ENCODE measurements at places on chromosomes 5 and 9.

- DNase-seq, result no peak
These were observed 1.2 kb upstream of the ZNF510 start for GRCh38 chr9:96779089-96779488.

DNA sequence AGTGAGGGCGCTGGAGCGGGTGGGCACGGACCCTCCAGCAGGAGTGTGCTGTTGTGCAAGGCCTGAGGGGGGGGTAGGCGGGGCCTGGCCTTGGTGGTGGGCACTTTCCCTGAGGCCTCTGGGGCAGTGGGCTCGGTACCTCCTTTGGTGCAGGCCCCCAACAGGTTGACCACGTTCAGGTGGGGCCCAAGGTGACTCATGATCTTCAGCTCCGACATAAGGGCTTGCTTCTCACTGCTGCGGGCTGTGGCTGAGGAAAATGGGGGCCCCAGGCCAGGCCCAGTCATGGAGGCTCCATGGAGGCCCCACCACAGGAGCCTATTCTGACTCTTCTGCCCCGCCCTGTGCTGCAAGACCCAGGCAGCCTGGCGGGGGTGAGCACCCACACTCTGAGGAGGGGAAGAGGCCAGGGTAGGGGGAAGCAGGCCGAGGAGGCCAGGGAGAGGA lies 31.5 kb downstream of the PDGFRB start:
- no peak for DNase-seq

- no peak for DNase-seq
These were observed 32.2 kb downstream of the COX7C start for GRCh38 chr5:86649832-86650505.

- no peak for DNase-seq
These were observed 82.5 kb downstream of the SEMA6A start for GRCh38 chr5:116492016-116492623.

- DNase-seq, result no peak
These were observed 35.6 kb downstream of the S1PR3 start for GRCh38 chr9:89026876-89027275.

DNA sequence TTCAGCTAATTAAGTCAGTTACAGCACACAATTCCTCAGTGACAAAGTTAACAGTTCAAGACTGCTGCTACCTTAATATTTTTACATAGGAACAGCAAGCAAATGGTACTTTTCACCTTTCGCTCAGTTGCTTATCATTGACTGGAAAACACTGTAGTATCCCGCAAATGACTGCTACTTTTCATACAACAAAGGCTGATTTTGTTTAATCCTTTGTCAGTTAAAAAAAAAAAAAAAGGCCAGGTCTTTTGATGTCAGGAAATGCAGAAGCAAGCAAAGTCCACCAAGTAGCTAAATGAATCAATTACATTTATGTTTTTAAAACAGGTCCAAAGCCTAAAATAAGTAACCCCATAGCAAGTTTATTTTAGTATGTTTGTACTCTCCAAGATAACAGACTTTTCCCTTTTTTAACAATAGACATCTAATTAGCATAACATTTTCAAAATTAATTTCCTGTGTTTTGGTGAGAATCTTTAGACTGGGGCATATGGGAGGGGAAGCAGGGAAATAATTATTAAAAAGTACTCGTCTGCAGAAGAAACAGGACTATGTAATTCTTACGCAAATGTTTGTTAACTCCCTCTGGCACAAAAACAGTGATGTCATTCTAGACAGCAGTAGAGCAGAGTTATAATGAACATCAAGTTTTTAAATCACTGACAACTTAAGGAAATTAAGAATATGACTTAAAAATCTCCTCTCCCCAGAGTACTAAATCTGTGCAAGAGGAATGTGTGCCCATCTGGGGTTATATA lies 9.6 kb downstream of the PFDN1 start:
- DNase-seq, result no peak

DNA sequence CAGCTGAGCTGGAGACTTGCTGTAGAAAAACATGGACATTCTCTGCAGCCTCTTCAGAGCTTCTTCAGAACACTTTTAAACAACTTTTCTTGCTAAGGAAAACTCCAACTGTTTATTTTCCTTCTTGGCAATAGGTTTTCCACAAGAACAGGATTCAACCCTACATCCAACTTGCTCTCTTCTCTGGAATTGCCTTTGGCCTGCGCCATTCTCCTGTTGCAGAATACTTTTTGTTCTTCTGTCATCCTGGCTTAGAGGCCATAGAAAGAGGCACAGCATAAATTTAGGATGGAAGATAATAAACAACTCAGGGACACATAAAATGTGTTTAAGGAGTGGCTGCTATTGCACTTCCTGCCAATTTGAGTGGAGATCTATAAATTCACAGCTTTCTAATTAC lies 54.7 kb upstream of the ICE1 start:
- peak; percentile 27 for DNase-seq

DNA sequence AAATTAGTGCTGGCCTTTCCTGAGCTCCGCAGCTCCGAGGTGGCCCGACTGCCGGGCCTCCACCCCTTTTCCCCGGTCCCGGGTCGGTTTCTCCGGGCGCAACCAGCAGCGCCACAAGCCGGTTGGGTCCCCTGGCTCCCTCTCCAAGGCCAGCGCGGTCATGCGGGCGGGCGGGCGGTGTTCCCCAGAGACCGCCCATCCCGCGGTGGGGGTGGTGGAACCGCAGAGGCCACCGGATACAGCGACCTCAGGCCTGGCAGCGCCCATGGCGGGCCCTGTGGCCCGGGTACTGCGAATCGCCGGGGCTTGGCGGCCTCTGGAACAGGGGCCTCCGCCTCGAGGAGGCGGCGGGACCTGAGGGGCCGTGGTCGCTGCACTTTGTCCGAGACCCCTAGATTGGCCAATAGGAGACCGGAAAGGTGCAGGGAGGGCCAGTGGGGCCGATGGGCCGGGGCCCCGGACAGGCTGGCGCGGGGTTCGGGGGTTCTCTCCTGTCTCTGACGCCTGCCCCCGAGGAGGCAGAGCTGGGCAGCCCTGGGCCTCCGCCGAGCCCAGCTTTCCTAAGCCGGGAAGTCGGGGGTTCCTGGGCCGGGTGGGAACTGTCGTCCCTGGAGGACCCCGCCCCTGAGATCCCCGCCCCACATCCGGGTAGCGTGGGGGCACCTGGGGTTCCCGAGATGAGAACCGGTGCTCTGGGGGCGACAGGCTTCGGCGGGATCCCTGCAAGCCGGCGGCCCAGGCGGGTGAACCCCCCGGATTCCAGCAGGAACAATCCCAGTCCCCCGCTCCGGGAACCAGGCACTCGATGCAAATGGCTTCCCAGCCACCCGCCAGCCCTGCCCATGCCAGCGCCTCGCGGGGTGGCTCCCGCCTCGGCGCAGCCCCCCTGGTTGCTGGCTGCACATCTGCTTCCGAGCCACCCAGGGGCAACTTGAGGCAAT lies 293.9 kb downstream of the ZSWIM6 start:
- peak; percentile 63 for DNase-seq

DNA sequence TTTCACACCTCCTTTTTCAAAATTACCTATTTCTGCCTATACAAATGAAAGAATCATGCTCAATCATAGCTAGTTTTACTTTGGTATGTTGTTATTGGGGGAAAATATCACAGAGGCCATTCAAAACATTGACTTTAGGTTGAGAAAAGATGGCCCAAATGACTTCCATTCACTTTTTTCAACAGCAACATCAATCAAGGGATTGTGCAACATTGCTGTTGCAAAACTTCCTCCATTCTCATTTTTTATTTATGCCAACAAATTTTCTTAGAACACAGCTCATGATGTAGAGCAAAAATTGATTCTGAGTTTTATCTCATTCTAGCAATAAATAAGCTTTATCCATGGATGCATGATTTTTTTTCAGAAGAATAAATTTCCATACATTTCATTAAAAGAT lies 93.6 kb upstream of the RORB start:
- no peak for DNase-seq

DNA sequence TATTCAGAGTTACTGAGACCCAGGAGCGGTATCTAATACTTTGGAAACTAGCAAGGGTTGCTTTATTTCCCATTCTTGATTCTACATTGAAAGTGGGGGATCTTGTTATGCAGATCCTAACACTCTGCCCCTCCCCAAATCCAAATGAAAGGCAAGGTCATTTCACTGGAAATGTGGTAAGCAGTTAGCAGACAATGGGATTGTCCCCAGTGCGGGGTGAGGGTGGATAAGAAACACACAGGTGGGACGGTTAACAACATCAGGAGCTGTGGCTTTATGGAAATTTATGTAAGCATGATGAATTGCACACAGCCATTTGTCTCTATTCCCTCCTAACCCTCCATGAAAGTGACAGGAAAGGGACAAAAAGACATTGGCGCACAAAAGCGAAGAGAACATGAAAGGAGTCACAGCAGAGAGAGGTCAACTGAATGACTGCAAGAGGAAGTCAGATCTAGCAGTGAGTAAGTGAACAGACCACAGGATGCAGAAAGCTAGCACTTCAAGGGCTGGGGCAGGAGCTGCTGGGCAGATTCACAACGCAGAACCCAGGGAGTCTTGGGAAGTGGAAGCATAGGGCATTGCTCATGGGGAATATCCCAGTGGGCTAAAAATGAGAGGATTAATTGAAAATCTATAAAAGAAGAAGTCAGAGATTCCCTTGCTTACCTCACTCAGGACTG lies 184.4 kb downstream of the HSD17B3 start:
- DNase-seq, result no peak

DNA sequence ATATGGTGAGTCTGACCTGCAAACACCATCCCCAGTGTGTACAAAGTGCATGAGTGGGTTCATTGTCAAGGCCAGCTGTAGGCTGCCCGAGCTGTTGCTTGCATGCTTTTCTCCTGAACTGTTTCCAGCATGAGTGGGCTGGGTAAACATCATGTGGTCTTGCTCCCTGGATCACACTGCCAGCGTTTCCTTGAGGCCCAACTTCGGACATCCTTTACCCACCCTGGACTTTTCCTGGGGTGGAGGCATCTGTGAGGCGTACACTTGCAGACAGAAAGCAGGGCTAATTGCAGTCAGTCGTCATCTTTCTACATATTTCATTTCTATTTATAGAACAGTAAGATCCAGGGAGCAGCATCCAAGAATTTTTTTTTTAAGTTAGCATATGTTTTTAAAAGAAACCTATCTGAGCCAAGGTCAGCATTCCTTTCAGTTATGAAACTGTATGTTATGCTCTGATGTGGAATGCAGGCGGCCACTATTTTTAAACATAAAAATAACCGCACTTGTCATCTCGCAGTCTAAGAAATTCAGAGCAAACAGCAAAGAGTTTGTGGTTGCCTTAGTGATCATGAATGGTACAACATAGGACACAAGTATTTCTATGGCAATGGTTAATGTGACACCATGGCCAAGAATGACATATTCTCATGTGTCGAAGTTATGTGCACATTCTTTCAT lies 106.5 kb upstream of the DMRT1 start:
- DNase-seq, result no peak

- no peak for DNase-seq
These were observed 172.9 kb downstream of the ZDHHC21 start for GRCh38 chr9:14520341-14520740.

GRCh38 chr5:60529001-60529400 lies 171.0 kb downstream of the DEPDC1B start:
- no peak for DNase-seq

DNA sequence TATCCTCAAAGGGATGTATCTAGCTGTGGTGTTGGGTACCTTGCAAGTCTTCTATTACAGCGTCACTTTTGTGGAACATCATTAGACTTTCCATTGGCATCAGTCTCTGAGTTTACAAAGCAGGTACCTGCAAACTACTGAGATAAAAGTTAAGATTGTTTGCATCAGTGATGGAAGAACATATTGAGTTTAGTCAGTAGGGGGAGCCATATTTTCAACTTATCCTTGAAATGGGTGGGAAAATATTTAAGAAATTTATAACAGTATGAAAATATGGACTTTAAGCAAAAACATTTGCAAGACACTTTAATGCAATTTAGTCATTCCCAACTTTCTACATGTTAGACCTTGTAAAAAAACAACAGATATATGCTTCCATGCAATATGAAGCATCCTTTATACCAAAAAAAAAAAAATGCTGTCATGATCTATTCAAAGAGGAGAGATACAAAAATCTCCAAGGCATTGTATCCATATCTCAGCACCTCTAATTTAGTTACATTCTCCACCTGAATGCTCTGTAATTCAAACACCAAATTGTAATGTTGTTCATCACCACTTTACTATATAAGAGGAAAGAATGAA lies 98.6 kb upstream of the ADAMTS19 start:
- DNase-seq, result no peak

DNA sequence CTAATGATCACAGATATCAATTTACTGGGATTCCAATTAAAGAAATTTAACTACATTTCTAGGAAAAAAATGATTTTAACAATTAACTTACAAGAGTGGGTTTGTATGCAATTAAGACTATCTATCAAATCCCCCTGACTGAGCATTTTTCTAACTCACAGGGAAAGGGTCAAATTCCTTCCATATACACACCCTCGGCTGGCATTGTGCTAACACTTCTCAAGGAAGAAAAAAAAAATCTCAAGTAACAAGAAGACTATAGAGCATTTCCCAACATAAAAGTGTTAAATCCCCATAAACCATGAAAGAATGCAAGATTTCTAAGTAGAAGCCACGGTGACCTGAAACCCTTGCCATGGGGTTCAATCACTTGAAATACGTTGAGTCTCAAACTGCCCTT lies 368.8 kb downstream of the GLIS3 start:
- DNase-seq, result no peak

Data from spinal cord (tissue), 10 donors.